ENCODE measurements at places on chromosomes 12 and 14.

- DNase-seq = no peak
Measured at GRCh38 chr12:60263161-60263560, 667.3 kb downstream of the SLC16A7 start.

DNA sequence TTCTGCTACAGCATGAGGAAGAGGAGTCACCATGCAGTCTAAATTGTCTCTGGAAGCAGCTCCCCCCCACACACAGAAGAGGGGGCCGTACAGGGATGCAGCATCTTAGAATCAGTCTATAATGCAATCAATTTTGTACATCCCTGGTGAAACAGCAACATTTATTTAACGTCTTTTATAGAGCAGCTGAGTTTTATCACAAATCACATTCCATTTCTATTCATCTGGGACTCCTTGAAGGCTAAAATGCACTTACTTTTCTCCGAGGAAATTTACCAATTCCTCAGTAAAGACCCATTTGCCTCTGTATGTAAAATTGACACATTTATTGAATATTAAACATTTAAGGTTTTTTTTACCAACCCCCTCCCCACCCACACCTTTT, 193.9 kb downstream of the PHETA1 start:
- DNase-seq = no peak

DNA sequence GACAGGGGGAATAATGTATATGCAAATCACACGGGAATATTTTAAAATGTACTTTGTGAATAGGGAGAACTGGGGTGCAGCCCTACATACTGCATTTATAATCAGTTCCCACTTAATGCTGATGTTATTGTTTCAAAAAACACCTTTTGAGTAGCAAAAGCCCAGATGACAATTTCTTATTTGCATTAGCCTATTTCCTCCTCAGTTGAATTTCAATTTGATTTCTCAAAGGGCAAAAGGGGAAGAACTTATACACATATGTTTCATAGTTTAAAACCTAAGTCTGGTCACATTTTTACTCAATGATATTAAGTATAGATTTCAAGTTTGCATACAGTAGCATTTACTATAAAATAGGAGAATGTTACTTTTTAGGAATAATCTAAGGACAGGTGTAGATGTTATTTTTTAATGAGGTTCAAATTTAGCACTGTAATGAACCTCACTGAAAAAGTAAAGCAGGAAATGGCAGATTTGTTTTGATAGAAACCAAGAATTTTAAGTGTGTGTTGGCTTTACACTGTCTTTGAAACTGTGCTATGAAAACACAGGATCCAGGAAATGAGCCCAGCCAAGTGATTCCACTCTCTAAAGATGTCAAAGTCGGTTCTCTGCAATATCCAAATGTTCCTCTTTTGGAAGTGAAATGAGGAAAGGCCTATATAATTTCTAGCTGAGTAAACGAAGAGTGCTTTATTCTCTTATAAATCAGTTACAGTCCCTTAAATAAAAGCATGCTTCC, 367.4 kb downstream of the BTG1 start:
- DNase-seq = no peak

DNA sequence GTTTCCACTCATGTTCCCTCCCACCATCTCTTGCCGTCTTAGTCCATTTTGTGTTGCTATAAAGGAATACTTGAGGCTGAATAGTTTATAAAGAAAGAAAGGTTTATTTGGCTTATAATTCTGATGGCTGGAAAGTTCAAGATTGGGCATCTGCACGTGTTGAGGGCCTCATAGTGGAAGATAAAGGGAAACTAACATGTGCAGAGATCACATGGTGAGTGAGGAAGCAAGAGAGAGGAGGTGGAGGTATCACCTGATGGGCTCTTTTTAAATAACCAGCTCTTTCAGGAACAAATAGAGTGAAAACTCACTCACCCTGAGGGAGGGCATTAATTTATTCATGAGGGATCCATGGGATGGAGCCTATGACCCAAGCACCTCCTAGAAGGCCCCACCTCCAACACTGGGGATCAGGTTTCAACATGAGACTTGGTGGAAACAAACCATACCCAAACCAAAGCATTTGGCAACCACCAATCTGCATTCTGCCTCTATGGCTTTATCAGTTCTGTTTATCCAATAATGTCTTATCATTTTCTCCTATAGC, 29.5 kb downstream of the MYO1H start:
- no peak for DNase-seq

GRCh38 chr14:89017417-89017816, 193.0 kb downstream of the TTC8 start:
- DNase-seq = no peak

GRCh38 chr14:78310272-78310671, 140.1 kb downstream of the NRXN3 start:
- DNase-seq = no peak

DNA sequence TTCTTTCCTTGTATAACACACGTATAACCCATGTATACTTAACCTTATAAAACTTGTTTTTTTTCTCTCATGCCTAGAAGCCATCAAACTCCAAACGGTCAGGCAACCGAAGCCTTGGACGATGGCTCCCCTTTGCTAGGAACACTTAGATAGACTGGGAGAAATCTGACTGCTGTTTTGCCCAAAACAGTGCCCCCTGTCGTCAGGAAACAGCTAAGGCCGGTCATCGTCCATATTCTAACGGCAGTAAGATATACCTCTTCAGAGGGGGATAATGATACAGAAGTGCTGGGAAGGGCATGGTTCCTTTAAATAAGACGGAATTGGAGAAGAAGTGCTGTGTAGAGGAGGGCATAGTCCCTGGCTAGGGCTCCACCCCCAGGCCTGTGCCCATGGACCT, 130.5 kb downstream of the SLC41A2 start:
- DNase-seq = no peak

DNA sequence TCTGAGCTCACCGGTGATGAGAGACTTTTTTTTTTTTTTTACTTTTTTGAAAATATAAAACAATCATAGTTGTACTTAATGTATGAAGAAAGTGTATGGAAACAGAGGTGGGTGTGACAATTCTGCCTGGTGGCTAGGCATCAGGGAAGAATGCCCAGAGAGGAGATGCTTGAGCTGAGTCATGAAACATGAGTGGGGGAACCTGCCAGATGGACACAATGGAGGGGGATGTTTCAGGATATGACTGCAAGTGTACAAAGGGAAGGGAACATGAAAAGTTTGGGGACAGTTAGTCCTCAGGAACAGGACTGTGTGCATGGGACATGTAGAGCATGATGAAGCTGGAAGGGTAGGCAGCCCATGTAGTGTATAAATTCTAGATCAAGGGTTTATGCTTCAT, 274.2 kb upstream of the E2F7 start:
- no peak for DNase-seq

DNA sequence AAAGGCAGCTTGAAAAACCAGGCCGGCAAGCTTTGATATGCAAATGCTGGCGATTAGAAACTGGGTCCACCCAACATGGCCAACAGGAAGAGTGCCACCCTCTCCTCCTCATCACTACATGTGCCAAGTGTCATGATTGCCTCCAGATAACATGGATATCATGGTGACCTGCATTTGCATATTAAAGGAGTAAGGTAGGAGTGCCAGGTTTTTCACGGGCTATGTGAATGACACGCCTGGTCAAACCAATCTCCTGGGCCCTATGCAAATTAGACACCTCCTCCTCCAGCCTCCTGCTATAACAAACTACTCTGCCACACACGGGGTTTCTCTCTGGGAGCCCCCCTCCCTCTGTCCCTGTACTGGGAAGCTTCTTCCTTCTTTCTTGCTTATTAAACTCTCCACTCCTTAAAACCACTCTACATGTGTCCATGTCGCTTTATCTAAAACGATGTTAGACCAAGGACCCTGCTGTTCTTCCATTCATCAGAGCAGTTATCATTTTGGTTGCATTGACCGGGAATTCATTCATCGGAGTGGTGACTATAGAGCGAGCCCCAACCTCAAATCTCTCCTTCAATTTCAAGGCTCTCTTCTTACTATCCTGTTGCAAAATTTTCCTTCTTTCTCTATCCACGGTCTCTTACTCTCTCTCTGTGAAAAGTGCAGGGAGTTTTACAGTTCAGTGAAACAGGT, 27.5 kb downstream of the APOBEC1 start:
- no peak for DNase-seq
